ENCODE measurements at places on chromosomes 6 and 20.
A peak's percentile ranks its signal among the peaks of the same experiment; 100 is the strongest.

DNA sequence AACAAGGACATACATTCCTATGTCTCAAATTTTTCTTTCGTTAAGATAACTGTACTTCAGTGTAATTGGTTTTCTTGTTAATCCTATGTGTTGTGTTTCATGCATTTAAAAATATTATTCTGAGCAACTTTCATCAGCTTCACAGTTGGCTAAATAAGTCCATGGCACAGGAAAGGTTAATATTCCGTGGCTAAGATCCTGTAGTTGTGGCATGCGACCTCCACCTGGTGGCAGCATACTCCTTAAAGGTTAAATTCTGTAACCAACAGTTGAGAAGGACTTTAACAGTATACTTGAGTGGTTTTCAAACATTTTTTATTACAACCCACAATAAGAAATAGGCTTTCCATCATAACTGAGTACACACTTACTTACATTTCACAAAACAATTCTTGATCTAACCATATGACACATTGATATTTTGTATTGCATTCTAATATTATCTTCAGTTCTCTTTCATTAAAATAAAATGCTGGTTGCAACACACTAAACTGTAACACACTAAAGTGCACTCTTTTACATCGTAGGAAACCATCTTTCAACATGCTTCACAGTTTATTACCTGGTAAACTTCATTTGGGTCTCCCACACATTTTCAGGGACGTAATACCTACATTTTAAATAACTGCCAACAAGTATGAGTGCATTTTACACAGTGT lies 118.3 kb downstream of the SLX4IP start:
- DNase-seq: peak; percentile 75

DNA sequence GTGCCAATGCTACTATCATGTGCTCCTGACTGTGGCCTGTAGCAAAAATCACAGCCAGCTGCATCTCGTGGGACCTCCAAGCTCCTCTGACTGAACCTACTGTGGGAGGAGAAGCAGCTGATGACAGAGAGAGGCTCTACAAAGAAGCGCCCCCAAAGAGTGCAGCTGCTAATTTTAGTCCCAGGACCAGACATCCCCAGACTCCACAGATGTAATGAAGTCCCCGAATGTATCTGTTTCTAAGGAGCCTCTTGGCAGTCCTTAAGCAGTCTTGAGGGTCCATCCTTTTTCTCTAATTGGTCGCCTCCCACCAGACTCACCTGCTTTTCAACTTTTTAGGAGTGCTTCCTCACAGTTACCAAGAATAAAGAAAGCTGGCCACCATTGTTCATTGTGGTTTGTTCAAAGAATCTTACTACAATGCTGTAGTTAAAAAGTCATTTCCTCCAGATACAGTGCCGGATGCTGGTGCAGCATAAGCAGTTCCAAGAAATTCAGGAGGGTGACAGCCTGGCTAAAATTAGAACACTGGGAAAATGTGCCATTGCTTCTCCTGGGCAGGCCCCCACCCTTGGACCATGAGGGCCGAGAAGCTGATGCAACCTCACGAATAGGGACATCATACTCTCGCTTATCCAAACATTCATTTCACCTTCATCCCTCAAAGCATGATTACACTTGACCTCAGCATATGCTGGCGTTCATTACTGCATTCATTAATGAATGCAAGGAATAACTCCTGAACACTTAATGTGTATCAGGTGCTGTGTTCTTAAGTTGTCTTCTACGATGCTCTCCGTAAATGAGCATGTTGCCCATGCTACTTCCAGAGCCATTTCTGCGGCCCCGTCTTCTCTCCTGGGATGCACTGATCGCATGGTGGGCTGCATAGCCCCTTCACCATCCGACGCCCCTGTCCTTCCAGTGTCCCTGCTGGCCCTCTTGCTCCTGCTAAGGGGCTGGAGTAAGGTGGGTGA lies 66.4 kb downstream of the LY86 start:
- DNase-seq: peak; percentile 75

DNA sequence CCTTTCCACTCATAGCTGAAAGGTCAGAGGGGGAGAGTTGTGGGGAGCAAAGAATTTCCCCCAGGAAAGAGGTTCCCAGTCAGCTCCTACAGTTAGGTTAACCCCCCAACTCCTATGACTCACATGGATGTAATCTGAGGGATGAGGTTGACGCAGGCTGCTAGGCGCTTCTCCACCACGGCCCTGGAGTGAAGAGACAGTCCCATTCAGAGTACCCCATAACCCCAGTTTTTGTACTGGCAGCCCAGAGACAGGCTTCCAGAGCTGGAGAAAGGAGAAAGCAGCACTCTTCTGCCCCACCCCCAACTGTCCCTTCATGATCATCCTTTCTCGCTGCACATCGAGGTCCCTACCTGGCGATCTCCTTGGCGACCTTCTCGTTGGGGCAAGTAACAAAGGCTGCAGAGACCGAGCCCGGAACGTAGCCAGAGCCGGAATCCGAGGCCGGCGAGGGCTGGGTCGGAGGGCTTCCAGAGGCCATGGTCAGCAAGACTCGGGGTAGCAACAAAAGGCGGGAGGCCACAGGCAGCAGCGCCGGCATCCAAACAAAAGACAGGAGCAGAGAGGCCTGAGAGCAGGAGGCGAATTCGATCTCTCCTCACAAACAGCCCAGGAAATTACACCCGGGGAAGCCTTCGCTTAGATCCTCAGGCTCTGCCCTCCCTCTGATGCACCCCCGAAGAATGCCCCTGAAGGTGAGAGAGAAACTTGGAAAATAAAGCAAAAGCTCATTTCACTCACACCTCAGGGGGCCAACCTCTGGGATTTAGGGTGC lies 592 bp downstream of the CUTA start:
- DNase-seq: peak; percentile 93

- no peak for DNase-seq
These were observed 183.5 kb downstream of the TENT5A start for GRCh38 chr6:81568973-81569372.

DNA sequence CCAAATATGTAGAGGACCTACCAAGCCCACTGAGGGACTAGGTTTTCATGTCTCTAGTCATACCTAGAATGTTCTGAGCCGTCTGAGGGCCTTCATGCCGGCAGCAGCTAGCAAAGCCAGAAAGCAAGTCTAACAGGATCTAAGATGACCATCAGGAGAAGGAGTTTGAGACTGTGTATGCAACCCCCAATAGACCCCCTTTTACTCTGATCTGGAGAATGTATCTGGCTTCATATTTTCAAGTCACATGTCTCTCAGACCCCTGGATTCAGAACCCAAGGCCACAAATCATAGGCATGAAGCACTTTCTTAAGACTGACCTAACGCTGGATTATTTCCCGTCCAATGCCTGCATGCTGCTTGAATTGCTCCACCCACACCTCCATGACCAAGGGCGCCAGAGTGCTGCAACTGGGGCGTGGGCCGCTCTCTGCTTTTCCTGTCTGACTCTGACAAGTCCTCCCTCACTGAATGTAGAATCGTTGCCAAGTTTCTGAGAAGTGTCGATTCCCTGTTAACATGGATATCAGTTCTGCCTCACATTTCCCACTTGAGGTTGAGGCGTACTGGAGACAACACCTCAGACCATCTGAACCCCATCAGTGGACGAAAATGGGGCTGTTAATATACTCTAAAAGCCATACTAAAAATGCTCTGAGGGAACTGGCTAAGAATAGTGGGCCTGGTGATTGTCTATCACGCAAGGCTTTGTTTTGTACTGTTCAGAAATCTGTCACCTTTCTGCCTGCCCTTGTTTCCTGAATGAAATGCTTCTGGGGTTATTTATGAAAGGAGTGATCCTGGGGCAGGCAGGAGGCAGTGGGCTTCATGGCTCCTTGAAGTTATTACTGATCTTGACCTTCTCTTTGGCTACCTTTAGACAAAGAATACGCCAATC lies 23.9 kb upstream of the ASXL1 start:
- no peak for DNase-seq

- DNase-seq: peak; percentile 37
These were observed 144.0 kb downstream of the BCKDHB start for GRCh38 chr6:80250391-80250997.

- no peak for DNase-seq
These were observed 223.0 kb downstream of the NFATC2 start for GRCh38 chr20:51319522-51319921.

GRCh38 chr6:51141080-51141479 lies 322.4 kb downstream of the TFAP2B start:
- no peak for DNase-seq

- no peak for DNase-seq
These were observed 26.9 kb downstream of the CLVS2 start for GRCh38 chr6:123022975-123023374.

DNA sequence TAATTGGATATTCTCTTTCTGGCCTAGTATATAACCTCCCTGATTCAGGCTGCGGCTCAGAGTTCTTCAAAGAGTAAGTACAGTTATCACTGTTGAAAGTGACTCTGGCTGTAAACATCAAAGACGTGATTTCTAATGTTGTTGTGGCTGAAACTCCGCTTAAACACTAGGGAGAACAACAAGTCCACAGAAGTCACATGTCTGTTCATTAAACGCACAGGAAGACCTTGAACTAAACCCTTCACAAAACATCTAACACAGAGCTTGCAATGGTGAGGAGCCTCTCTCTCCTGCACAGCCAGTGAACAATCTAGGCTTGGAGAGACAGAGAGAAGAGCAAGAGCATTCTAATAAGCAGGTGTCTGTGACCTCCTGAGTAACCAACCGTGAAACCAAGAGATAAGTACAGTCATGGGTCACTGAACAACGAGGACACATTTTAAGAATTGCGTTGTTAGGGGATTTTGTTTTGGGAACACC lies 249.3 kb downstream of the PRKN start:
- DNase-seq: no peak

- DNase-seq: peak; percentile 98
These were observed 76.7 kb downstream of the FOXC1 start for GRCh38 chr6:1686117-1687098.

DNA sequence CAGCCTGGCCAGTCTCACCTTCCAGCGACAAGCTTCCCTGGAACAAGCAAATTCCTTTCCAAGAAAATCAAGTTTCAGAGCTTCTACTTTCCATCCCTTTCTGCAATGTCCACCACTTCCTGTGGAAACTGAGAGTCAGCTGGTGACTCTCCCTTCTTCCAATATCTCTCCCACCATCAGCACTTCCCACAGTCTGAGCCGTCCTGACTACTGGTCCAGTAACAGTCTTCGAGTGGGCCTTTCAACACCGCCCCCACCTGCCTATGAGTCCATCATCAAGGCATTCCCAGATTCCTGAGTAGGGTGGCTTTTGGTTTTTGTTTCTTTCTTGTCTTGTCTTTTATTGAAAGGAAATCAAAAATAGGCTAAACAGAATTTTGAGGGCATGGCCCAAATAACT lies 24.3 kb downstream of the MYCT1 start:
- DNase-seq: peak; percentile 31

GRCh38 chr6:51396583-51396982 lies 577.9 kb downstream of the TFAP2B start:
- DNase-seq: no peak

DNA sequence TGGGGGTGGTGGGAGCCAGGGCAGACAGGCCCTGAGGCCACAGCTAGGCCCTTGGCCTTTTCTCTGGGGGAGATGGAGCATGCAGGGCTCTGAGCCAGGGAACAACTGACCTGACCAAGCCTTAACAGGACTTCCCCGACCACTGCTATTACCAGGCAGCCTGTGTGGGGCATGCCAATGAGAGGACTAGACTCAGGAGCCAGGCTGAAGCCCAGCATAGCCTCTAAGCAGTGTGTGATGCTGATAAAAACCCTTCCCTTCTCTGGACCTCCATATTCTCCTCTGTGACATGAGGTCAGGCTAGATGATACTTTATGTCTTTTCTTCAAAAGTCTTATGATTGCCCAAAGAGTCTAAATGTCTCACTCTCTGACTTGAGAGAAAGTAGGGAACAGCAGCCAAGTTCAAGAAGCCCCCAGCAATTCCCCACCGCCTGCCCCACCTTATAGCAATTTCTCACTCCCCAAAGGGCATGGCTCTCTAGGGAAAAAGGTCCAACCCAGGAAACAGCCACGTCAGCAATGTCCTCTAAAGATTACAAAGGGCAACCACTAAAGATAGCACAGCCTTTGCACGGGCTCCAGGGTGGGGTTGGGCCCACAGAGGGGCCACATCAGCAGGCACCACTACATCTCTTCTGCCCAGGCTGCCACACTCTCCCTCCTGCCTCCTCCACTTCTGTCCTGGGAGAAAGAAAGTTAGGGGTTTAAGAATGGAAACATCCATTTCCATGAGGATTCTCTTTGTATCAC lies 71.3 kb downstream of the TRERF1 start:
- DNase-seq: no peak

DNA sequence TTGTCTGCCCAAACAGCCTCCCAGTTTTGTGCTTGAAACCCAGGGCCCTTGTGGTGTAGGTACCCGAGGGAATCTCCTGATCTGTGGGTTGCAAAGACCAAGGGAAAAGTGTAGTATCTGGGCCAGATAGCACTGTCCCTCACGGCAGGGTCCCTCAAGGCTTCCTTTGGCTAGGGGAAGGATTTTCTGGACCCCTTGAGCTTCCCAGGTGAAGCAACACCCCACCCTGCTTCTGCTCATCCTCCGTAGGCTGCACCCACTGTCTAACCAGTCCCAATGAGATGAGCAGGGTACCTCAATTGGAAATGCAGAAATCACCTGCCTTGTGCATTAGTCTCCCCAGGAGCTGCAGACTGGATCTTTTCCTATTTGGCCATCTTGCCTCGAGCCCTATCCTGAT lies 791.8 kb upstream of the MANEA start:
- no peak for DNase-seq

DNA sequence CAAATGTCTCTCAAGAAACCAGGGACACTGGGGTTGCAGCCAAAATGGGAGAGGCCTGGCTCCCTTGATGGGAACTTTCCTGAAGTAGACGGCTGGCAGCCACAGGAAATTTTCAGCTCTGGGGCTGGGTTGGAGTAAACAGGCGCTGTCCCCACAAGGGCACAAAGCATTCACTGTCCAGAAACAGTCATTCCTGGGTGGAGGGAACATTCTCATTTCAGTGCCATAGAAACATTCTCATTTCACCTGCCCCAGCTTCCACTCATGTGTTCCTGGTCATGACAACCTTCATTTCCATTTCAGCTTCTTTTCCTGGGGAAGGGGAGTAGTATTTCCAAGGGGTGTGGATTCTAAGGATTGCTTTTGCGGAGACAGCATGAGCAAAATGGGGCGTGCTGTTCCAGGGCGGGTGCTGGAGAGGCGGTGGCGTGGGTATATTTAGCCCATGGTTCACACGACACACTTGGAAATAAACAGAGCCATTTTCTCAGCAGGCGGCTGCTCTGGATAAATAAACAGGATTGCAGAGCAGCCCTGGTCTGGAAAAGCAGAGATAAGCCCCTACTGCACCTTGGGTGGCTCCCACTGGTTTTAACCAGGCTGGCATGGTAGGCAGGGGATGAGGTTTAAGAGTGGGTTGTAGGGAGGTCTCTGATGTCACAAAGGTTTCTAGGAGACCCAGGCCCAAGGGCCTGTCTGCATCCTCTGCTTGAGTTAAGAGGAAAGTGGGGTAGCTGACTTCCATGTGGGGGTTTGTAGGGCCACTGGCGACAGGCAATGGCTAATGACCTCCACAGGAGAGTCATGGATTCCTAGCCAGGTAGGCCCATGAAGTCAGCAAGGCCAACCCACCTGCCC lies 32.9 kb downstream of the COX4I2 start:
- no peak for DNase-seq

All from fibroblast of skin of right biceps (primary cell).